Left renal cortex interstitium (tissue), 4 donors: ENCODE measurements at places on chromosomes 7 and 10. TPM values are rescaled to one million over a fixed set of nuclear protein-coding genes. Genes with fewer than 3 reads are reported as not detected.

DNA sequence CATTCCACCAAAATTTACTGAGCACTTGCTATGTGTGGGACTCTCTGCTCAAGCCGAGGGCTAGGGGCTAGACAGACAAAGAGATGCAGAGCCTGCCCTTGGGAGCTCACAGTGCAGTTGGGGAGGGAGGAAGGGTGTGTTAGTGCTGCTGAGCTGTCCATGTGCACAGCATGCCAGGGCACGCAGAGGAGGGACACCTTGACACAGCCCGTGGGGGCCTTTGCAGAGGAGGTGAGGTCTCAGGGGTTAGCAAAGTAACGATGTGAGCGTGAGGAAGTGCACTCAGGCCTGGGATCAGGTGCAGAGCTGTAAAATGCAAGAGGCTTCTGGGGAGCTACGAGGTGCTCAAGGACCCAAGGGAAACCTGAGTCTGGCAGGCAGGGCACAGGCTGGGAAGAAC lies 16.3 kb downstream of the PRKCQ start:
- DNase-seq: no peak

DNA sequence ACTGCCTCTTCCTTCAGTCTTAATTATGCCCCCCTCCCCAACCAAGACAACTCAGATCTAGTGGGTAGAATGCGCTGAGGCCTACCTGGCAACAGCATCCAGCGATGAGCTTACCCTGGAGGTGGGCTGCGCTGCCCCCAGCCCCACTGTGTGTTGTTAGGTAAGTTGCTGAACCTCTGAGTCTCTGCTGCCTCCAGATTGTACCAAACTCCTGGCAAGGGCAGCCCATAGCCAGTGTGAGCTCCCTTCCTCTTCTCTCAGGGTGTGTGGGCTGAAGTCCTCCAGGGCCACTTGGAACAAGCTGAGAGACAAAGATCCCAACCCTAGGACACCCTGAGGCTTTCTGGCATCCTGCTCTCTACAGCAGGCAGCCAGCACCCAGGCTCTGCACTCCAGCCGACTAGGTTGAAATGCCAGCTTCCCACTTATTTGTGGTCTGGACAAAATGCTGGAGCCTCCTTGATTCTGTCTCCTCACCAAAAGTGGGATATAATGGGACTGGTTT lies 135.3 kb downstream of the ARHGAP22 start:
- no peak for DNase-seq

GRCh38 chr10:35795131-35795824 lies 153.2 kb upstream of the FZD8 start:
- no peak for DNase-seq

DNA sequence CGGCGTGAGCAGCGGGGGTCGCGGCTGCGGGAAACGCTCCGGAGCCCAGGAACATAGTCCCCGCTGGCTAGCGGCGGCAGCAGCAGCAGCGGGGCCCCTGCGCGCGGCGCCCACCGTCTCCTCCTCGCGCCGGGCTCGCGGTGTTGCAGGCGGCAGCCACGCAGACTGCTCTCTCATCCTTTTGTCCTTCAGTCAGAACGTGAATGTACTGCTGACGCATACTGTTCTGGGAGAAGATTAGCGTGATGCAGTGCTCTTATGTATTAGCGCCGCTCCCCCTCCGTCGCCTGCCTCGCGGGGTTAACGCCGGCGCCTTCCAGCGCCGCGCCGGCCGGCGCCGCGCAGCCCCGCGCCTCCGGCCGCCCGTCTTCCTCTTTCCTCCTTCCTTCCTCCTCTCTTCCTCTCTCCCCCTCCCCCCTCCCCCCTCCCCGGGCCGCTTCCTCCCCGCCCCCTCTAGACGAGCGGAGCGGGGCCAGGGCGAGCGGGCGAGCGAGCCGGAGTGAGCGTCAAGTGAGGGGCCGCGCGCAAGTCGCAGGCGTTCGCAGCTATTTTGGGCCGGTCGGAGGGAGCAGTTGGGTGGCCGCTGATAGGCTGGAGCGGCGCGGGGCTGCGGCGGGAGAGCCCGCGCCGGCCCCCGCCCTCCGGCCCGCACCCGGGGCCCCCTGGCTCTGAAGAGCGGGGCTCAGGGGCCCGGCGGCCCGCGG lies 816 bp upstream of the LRRC4 start:
- DNase-seq: no peak

- no peak for DNase-seq
Observed at GRCh38 chr10:99754670-99755069, 22.6 kb downstream of the CUTC start.

NRCAM gene
- 13.7 TPM for polyA plus RNA-seq

- DNase-seq: no peak
Observed at GRCh38 chr7:12567015-12567414, 3.5 kb upstream of the SCIN start.

DNA sequence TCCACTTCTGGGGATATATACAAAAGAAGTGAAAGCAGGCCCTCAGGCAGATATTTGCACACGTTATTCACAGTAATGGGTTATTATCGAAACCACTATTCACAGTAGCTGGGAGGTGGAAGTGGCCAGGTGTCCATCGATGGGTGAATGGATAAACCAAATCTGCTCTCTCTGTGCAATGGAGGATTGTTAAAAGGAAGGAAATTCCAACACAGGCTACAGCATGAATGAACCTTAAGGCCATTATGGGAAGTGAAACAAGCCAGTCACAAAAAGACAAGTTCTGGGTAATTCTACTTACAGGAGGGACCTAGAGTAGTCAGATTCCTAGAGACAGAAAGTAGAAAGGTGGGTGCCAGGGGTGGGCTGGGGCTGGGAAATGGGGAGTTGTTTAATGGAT lies 48.5 kb upstream of the BHLHA15 start:
- no peak for DNase-seq

VSTM2A gene
- polyA plus RNA-seq: 2.5 TPM

GRCh38 chr7:2785071-2785500 lies 59.0 kb downstream of the GNA12 start:
- no peak for DNase-seq

PAX4 gene
- not detected for polyA plus RNA-seq
